ENCODE measurements at places on chromosomes 12 and 14. TPM values are rescaled to one million over a fixed set of nuclear protein-coding genes. Genes with fewer than 3 reads are reported as not detected.

Gene CPM
- 0.34 TPM for total RNA-seq

Gene TIGAR
- 15.8 TPM for total RNA-seq

Gene SYCP3
- total RNA-seq: 2.0 TPM

Gene LIMA1
- total RNA-seq: 19.9 TPM

Gene RNASE2
- not detected for total RNA-seq
